HT1080 (cell line): ENCODE measurements at places on chromosomes 5 and 9. TPM values are rescaled to one million over a fixed set of nuclear protein-coding genes. Genes with fewer than 3 reads are reported as not detected.

Gene DOCK8
- not detected in 2 replicates for total RNA-seq

- no peak for DNase-seq
Observed at GRCh38 chr5:76166886-76167576, 83.8 kb downstream of the SV2C start.

DNA sequence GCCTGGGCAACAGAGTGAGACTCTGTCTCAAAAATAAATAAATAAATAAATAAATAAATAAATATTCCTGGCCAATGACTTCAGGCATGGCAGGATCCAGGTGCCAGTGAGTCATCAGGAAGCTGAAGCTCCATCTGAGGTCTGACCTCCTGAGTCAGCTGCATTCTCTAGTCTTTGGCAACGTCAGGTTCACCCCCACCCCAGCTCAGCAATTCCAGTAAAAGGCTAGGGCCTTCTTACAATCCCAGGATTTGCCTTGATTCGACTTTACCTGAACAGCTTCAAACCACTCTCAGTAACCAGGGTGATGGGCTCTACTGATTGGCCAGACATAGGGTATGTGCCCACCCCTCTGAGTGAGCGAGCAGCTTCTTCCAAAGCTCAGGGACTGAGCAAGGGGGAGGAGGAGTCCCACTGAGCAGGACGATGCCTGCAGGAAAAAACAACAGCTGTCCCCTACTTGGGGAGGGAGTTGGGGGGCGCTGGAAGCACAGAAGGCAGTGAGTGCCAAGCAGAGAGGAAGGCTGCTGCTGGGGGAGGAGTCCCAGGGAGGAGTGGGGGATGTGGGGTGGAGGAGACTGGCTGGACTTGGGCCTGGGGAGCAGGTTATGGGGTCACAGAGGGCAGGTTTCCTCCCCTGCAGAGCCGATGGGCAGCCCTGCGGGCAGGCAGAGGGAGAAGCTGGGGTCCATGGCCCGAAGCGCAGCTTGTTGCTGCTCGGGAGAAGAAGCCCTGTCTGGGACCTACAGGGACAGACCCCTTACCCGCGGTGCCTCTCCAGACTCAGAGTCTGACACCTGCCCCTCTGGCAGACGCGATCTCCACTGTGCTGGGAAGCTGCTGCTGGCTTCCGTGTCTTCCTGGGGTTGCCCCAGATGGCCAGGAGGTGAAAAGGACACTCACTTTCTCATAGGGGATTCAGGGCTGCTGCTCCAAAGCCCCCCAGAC lies 25.9 kb upstream of the UNC5A start:
- DNase-seq = peak; percentile 89

Gene NUTM2F
- not detected in 2 replicates for total RNA-seq

DNA sequence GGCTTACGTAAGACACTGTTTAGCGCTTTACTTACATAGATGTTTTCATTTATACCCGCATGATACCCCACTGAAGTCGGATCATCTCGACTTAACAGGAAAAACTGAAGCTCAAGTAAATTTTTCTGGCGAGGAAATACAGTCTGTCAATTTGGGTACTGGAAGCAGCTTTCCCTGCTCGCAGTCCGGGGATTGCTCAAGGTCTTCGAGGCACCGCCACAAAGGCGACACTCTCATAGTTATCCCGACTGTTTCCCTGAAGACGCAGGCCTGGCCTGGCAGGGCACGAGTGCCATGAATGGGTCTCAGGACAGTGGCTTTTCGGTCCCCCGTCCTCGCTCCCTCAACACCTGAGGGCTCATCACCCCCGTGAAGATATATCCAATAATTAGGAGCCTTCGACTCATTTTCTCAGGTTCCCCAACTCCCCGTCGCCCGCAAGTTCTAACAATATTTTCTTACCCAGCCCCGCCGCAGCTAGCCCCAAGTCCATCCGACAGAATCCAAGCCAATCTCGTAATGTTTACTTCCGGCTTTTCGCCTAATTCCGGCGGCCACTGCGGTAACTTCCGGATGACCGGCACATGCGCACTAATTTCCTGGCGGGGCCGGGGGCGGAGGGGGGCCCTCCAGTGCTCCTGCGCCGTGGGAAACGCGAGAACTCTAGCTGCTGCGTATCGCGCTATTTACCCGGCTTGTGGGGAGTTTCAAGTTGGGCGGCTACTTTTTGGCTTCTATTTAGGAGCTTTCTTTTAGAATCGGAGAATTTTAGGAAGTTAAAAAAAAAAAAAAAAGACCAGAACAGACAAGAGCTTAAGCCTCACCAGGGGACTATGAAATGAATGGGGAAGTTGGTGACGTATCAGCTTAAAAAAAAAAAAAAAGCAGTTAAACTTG lies at the start of gene SLU7:
TSS of gene SLU7 (minus strand) at position 521 of the 897 bp plus-strand sequence. CDS start 3,787 bp downstream, outside the sequence.
- peak; percentile 94 for DNase-seq

Gene FAM219A
- 12.1 and 13.5 TPM in 2 replicates for total RNA-seq

Gene PDE4D
- total RNA-seq = 1.0 and 2.6 TPM in 2 replicates

DNA sequence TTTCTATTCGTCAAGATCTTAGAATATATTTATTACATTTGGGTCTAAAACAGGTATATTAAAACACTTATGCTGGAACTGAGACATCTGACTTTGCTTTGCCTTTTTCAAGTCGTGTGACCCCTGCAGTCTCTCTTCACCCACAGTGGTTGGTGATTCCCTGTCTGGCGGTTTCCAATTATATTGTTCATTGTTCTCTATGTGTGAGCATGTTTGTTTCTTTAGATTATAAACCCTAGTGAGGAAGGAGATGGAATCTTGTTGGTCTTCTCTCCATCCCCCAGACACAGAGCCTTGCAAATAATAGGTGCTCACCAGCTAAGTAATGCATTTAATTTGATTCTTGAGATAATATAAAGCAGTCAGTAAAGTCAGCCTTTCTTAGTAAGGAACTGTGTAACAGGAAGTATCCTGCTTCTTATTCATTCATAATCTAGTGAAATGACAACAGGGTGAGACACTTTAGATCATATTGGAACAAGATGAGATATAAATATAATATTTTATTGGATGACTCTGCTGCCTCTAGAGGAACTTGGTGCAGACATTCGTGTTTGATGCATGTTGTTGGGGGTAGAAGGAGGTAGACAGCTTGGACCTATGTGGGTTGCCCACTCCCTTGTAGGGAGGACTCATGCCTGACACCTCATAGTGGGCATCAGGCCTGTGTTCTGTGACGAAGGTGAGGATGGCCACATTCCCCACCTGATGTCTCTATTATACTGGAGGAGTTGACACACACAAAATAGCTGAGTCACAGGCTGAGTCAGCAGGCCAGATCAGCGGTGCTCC lies 88.1 kb downstream of the FGF1 start:
- peak; percentile 95 for DNase-seq

- no peak for DNase-seq
Observed at GRCh38 chr5:16799796-16800195, 136.3 kb downstream of the MYO10 start.
